ENCODE measurements at places on chromosomes 5 and 9. TPM values are rescaled to one million over a fixed set of nuclear protein-coding genes. Genes with fewer than 3 reads are reported as not detected.

HTR4 gene
- total RNA-seq, result 0.18 TPM

SLC25A46 gene
- 61.5 TPM for total RNA-seq

CMYA5 gene
- 12.3 TPM for total RNA-seq

SPATA31D4 gene
- total RNA-seq, result not detected

SIT1 gene
- 0.92 TPM for total RNA-seq

DOCK8 gene
- total RNA-seq, result 75.1 TPM

SHC3 gene
- 19.2 TPM for total RNA-seq

DNA sequence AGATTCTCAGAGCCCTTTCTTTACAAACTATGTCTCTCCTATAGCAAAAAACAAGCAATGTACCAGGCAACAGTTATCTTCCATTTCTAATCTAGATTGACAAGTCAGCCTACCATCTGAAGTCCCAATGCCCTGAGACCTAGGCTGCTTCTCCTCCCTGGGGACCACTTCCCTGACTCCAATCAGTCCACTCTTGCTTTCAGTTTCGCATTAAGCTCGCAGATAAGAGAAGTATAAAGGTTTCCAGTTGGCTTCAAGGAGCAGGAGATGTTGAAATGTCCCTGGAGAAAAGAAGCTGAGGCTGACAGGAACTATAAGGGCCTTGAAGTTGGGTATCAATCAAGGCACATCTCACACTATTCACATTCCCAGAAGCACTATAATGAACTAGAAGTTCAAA, 32.3 kb downstream of the ERP44 start:
- H3K27ac ChIP-seq, result no peak overlapping the region
- no peak for DNase-seq
- H3K27me3 ChIP-seq, result no peaks in the 10 kb centered on the region
- no peaks in the 10 kb centered on the region for H3K36me3 ChIP-seq

GRCh38 chr9:36889844-36890243, 144.2 kb downstream of the PAX5 start:
- no peaks in the 10 kb centered on the region for H3K4me1 ChIP-seq
- H3K27ac ChIP-seq, result no peak overlapping the region
- DNase-seq, result no peak
- H3K27me3 ChIP-seq, result no peaks in the 10 kb centered on the region

DNA sequence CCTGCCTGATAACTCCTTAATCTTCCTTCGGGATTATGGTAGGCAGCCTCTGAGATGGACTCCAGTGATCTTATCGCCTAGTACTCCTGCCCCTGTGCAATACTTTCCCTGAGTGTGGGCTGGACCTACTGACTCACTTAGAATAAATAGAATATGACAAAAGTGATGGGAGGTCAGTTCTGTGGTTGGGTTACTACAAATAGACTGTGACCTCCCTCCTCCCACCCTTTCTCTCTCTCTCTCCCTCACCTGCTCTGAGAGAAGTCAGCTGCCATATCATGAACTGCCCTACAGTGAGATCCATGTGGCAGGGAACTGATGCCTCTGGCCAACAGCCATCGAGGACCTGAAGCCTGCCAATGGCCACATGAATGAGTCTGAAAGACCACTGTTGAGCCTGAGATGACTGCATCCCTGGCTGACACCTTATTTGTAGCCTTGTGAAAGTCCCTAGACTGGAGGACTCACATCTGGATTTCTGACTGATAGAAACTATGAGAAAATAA, 31.7 kb downstream of the NRG2 start:
- H3K4me3 ChIP-seq, result no peak overlapping the region
- no peak for DNase-seq
- H3K27ac ChIP-seq, result no peak overlapping the region
- H3K27me3 ChIP-seq, result no peaks in the 10 kb centered on the region
- H3K36me3 ChIP-seq, result no peaks in the 10 kb centered on the region
- H3K4me1 ChIP-seq, result no peaks in the 10 kb centered on the region

DNA sequence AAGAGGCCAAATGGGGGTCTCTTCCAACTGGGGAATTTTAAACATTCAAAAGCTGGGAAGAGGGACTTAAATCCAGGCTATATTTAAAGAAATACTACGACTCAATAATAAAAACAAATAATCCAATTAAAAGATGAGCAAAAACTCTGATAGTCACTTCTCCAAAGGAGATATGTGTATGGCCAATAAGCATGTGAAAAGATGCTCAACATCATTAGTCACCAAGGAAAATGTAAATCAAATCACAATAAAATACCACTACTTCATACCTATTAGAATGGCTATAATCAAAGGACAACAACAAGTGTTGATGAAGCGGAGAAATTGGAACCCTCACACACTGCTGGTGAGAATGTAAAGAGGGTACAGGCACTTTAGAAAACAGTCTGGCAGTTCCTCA, 130.4 kb downstream of the CDK5RAP2 start:
- no peaks in the 10 kb centered on the region for H3K27me3 ChIP-seq
- peaks cover 3% of the 10 kb centered on the region for H3K4me1 ChIP-seq
- no peak overlapping the region for H3K27ac ChIP-seq
- DNase-seq, result no peak
- H3K36me3 ChIP-seq, result peaks cover 15% of the 10 kb centered on the region

- DNase-seq, result no peak
- H3K27me3 ChIP-seq, result no peaks in the 10 kb centered on the region
- no peak overlapping the region for H3K4me3 ChIP-seq
- H3K27ac ChIP-seq, result no peak overlapping the region
Observed at GRCh38 chr5:128850049-128850448, 115.2 kb upstream of the SLC27A6 start.

DNA sequence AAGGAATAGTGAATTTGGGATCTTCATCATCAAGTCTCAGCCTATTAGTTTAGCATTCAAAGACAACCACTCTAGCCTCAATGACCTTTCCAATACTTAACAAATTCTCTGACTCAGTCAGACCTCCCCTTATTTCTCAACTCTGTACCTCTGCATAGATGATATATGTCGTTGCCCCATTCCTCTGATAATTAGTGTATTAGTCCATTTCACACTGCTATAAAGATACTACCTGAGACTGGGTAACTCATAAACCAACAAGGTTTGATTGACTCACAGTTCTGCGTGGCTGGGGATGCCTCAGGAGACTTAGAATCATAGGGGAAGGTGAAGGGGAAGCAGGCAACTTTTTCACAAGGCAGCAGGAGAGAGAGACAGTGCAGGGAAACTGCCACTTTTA, 8.9 kb downstream of the MRPL22 start:
- DNase-seq, result no peak
- no peak overlapping the region for H3K27ac ChIP-seq
- H3K27me3 ChIP-seq, result no peaks in the 10 kb centered on the region

- peaks cover 12% of the 10 kb centered on the region for H3K4me1 ChIP-seq
- no peak overlapping the region for H3K27ac ChIP-seq
- peak; percentile 81 for DNase-seq
Observed at GRCh38 chr9:132769906-132770769, 99.9 kb downstream of the GTF3C4 start.

- peaks cover under 1% of the 10 kb centered on the region for H3K4me1 ChIP-seq
- H3K27me3 ChIP-seq, result no peaks in the 10 kb centered on the region
- H3K36me3 ChIP-seq, result no peaks in the 10 kb centered on the region
- DNase-seq, result no peak
- H3K27ac ChIP-seq, result no peak overlapping the region
- H3K4me3 ChIP-seq, result no peak overlapping the region
Observed at GRCh38 chr5:142472306-142472951, 147.6 kb upstream of the SPRY4 start.

- peak overlapping the region; percentile 91 for H3K27ac ChIP-seq
- H3K36me3 ChIP-seq, result peaks cover 5% of the 10 kb centered on the region
- H3K4me1 ChIP-seq, result no peaks in the 10 kb centered on the region
- DNase-seq, result no peak
- no peak overlapping the region for H3K4me3 ChIP-seq
Observed at GRCh38 chr5:41415242-41415641, 95.2 kb downstream of the PLCXD3 start.

DNA sequence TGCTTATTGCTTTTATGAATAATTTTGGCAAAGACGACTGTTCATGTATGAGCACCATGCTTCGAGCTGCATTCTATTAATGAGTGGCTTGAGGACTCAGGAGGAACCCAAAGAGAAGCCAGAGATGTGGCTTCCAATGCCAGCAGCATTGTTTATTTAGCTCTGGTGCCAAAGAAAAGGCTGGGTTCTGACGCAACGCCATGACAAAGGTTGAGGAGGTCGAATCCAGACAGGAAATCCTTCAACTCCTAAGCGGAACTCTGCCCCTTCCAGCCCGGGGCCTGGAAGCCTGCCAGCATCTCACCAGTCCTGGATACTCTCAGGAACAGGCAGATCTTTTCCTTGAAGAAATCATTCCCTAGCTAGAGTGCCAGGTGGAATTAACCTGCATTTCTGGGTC, 104.4 kb downstream of the ARHGAP26 start:
- H3K27ac ChIP-seq, result peak overlapping the region; percentile 32
- DNase-seq, result peak; percentile 61

DNA sequence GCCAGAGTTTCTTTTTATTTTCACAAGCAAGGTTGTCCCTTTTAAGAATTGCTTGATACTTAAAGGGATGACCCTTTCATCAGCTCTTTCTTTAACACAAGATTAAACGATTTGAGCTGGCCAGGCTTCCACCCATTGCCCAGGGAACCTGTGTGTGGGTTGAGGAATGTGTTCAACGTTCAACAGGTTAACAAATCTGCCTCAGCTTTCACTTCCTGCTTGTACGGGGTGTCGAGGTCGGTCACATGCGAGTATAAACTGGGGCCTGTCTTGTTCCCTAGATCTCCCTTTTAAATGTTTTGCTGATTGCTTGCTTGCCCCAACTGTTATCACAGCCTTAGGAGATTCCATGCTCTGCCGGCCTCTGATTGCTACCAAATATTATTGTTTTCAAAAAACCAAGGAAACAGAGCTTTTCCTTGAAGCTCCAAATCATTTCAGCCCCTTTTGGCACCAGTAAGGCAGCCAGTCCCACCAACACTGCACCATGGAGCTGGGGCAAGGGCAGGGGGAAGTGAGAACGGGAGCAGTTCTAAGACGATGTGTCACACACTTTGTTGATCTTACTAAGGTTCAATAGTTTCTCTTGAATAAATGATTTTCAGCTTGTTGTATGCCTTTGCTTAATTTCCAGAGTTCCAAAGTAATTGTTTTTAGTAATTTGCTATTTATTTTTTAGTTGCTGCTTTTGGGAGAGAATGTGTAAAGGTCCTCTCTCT, 10.7 kb upstream of the CLK4 start:
- H3K36me3 ChIP-seq, result no peaks in the 10 kb centered on the region
- no peaks in the 10 kb centered on the region for H3K4me1 ChIP-seq
- H3K4me3 ChIP-seq, result no peak overlapping the region
- H3K27ac ChIP-seq, result no peak overlapping the region
- no peaks in the 10 kb centered on the region for H3K27me3 ChIP-seq
